ENCODE measurements at places on chromosomes 16 and 17.

DNA sequence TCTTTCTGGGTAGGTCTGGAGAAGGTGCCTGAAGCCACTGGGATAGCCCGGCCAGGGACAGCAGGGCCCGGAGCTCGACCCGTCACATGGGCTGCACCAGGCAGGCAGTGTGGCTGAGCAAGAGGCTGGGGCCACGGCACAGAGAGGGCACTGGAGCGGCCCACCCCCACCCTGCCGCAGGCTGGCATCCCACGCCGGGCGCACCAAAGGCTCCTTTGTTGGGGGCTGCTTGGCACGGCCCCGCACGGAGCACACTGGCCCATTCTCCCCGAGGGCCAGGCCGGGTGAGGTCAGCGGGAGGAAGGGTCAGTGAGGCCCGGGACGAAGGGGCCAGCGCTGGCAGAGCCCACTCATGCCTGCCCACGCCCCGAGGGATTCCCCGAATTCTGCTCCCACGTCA, 36.5 kb upstream of the PVALEF start:
- DNase-seq = no peak

- no peak for DNase-seq
Measured at GRCh38 chr17:8438441-8438840, 2.8 kb downstream of the NDEL1 start.

DNA sequence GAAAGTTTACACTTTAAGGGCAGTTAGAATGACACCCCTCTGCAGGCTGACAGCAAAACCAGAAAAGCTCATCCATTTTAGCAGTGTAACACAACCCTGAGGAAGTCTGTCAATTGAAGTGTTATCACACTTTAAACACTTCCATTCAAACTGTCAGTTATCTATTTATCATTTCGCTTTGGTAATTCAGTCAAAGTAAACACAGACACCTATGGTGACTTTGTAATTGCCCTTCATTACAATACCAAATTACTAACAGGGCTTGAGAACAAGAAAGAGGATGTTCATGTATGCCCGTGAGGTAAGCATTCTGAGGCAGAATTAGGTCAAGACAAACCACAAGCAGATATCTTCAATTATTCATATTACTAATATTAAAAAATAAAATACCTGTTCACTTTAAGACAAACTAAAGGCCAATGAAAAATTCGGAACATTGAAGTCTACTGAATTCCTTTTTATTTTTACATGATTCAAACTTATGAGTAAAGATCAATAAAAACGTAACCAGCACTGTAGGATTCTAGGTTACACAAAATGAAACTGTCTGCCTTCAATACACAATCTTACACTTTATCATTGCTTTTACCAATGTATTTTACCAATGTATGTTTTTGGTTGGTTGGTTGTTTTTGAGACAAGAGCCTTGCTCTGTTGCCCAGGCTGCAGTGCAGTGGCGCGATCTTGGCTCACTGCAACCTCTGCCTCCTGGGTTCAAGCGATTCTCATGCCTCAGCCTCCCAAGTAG, 57.1 kb downstream of the BRIP1 start:
- no peak for DNase-seq

- peak; percentile 87 for DNase-seq
Measured at GRCh38 chr17:7191571-7192270, 12.6 kb upstream of the ASGR1 start.

DNA sequence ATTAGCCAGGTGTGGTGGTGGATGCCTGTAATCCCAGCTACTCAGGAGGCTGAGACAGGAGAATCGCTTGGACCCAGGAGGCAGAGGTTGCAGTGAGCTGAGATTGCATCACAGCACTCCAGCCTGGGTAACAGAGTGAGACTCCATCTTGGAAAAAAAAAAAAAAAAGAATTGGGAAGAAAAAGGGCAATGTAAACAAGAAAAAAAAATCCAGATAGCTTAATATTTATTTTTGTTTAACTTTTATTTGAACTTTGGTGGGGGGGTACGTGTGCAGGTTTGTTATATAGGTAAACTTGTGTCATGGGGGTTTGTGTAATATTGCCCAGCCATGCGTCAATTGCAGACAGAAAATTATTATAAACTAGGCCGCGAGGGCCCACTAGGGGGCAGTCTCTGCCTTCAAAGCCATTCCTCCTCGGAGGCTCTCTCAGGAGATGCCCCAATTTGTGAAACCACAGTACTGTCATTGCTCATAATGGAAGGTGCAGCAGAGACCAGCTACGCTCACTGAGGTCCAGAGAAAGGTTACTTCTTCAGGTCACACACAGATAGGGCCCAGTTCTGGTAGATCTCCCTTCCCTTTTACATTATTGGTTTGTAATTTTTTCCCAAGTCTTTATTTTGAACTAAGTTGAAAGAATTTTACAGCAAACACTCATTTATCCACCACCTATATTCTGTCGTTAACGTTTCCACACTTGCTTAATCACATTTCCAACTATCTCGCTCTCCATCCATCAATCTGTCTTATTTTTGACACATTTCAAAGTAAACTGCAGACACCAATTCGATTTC, 206.2 kb downstream of the PRKCB start:
- DNase-seq = peak; percentile 84

DNA sequence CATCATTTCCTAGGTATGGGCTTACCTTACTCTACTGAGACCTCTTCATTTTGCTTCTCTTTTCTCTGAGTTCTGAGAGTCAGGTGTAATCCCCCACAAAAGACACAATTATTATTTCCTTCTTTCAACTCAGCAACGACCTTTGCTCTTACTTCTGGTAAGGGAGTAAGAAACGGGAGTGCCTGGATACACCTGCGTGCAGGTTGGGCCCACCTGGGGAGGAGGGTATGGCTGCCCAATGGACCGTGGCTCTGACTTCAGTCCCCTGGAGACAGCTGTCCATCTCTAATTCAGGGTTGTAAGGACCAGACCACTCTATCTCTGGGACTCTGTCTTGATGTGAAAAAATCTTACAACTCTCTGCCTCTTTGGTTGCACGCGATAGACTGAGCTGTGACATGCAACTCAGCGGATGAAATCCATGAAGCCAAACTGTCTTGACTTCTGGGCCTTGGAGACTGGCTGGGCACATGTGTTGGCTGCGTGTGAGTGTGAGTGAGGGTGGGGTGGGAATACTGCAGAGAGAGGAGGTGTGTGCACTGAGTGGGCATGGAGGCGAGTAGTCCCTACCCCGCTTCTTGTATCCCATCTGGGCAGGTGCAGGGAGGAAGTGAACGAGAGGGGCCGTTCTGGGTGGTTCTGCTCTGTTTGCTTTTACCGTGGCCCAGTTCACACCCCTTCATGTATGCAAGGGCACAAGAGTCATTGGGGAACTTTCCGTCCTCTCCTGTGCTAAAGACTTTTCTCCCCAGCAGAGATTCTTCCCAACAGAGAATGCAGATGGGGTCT, 1.2 kb downstream of the TMEM238L start:
- no peak for DNase-seq

DNA sequence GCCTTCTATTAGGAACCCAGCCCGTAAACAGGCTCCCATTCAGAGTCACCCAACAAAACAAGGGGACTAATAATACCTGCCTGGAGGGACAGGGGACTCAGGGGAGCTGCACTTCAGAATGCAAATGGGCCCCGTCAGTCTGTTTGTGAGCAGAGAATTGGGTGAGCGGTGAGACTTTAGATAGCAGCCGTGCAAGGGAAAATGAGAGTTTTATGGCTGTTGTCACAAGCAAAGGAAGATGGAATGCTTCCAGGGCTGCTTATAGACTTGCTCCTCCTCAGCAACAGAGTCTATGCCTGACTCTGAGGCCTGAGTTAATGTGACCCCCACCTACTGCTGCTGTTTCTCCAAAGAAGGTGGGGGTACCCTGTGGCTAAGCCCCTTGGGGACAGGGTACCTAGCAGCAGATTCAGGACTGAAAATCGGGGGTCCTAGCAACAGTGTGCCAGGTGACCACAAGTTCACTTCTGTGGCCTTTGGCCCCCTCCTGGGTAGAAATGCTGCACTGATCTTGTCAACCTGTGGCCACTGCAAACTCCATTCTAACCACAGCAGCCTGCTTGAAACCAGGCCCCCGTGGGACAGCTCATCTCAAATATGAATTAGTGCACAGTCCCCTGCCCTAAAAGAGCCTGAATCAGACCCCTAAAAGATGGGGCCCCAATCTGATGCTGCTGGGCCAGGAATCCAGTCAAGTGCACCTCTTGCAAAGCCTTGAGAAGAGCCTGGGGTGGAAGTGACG, 126.4 kb downstream of the C16orf78 start:
- no peak for DNase-seq

DNA sequence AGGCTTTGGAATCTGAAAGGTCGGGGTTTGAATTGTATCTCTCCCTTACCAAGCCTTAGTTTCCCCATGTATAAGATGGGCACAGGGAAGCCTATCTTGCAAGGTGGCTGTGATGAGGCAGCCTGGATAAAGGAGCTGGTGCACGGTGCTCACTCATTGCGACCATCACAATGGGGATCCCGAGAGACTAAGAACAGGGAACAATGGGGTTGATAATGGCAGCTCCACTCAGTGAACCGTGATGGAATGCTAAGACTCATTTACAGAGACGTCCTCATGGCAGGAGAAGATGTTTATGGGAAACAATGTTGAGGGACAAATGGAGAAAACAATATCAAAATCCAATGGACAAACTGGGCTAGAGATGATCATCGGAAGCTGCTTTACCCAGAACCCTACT, 81.8 kb downstream of the SPACA3 start:
- no peak for DNase-seq

DNA sequence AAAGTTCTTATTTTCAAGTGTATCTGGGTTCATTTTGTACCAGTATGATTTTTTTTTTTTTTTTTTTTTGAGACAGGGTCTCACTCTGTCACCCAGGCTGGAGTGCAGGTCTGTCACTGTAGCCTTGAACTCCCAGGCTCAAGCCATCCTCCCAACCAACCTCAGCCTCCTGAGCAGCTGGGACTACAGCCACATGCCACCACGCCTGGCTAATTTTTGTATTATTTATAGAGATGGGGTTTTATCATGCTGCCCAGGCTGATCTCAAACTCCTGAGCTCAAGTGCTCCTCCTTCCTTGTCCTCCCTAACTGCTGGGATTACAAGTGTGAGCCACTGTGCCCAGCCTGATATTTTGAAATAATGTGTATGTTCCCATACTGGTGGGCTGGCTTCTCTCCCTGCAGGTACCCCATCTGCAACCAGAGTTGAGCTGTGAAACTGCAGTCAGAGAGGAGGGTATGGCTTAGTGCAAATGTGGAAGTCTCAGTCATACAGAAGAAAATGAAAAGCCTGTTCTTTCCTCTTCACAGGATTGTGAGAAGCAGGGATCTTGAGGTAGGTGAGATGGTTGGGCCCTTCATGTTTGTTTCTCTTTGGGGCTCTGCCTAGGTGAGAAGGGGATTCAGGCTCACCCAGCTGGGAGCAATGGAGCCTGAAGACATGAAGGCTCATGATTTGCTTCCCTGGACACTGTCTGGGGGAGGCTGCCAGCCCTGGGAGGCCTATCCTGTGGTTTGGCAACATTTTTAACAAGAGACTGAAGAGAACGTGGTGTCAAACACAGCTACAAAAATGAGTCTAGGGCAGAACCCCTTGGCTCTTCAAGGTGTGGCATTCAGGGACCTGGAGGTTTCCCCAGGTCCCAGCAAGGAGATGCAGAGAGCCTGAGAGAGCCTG, 41.3 kb upstream of the SIAH1 start:
- no peak for DNase-seq

All from islet precursor cell (in vitro differentiated cells).